Cardiac septum (tissue), 1 donor: ENCODE measurements at places on chromosomes 6 and 20. TPM values are rescaled to one million over a fixed set of nuclear protein-coding genes. Genes with fewer than 3 reads are reported as not detected.

GRCh38 chr6:82227770-82228169 is 19.8 kb downstream of the IBTK start:
- no peak for DNase-seq

Gene ABHD16B
- not detected for total RNA-seq

- no peak for DNase-seq
These were observed 386.6 kb downstream of the NKAIN2 start for GRCh38 chr6:124190256-124190655.

Gene ZKSCAN4
- 2.4 TPM for total RNA-seq

GRCh38 chr6:127191716-127192115 is 73.2 kb downstream of the RSPO3 start:
- no peak for DNase-seq

DNA sequence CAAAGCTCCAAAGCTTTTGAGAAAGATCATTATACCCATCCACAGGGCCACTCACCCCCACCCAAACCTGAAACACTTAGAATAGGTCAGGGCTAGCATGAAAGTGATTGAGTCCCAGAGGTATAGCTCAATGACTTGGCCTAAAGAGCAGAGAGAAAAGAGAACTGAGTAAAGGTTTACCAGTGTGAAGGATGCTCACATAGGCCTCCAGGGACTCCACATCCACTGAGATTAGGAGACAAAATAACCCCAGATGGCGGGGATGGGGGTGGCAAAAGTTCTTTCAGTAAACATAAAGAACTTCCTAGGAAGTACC is 12.2 kb downstream of the SAYSD1 start:
- no peak for DNase-seq

- DNase-seq = no peak
These were observed 850.5 kb upstream of the MAP3K7 start for GRCh38 chr6:91437315-91437729.

DNA sequence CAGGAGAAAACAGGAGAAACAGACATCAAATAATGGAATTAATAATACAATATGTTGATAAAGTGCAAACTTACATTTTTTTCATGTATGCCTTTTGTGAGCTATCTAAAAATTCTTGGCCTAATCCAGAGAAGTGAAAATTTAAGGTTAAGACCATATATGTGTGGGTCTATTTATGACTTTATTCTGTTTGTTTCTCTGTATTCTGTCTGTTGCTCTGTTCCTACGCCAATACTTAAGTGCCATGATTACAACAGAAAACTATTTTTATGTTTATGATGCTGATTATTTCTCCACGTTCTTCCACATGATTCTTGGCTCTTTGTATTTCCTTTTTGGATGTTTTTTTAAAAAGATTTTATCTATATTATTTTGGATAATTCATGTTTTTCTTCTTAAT is 109.6 kb upstream of the MAP3K4 start:
- no peak for DNase-seq

Gene TNFRSF6B
- not detected for total RNA-seq

DNA sequence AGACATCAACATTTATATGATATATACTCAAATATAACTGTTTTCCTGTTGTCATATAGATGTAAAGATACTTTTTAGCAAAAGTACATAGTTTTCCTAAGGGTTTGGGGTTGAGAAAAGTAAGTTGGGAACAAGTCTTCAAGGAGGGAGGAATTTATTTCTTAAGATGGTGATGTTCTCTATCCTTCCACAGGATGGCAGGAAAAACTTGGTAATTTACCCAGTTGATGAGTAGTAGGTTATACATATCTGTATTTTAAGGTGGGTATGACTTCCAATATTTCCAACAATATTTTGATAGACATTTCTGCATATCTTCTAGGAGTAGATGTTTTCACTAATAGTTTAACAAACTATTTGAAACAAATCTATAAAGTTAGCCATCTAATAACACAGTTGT is 254.4 kb downstream of the RIMS1 start:
- DNase-seq = no peak

- DNase-seq = no peak
These were observed 120.8 kb upstream of the BCLAF1 start for GRCh38 chr6:136410201-136411024.

DNA sequence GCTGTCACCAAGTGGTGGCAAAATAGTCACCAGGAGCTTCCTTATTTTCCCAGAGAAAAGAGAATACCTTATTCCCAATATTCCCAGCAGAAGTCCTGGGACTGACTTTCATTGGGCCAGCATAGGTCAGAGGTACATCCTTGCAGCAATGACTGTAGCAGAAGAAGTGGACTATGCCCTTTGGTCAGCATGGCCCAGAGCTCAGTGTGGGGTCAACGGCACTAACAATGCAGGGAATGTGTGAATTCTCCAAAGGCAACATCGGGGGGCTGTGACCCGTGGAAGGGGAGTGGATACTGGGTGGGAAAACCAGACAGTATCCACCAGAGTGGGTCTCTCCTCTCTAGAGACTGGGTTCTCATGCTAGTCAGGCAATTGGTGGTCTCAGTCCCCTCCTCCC is 15.6 kb upstream of the LBP start:
- DNase-seq = no peak

- DNase-seq = no peak
These were observed 19.8 kb downstream of the LAMA4 start for GRCh38 chr6:112234601-112235000.

GRCh38 chr6:2793534-2794151 is 28.4 kb downstream of the WRNIP1 start:
- no peak for DNase-seq

DNA sequence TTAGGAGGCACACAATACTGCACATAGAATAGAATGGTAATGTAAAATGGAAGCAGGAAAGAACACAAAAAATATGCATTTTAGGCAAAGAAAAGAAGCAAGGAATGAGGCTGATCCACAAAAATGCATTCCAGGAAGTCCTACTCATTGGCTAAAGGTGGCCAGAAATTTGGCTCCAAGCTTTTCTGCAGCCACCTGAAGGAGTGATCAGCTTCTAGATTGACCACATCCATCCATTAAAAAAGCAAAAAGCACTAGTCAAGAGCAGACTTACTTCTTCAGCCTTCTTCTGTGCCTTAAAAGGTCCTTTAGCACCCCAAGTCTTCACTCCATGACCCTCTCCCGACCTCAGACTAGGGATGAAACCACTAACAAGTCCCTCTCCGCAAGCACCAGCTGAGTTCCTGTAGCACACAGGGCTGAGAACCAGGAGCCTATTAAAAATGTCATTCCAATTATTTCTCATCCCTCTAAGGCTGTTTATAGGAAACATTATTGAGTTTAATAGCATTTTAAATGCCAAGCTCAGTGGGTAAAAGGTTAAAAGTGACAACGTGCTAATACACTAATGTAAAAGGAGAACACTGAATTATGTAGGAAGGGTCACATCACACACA is 36.5 kb downstream of the TRAM2 start:
- DNase-seq = no peak

GRCh38 chr6:25714765-25715164 is 39.8 kb upstream of the SLC17A4 start:
- DNase-seq = no peak

DNA sequence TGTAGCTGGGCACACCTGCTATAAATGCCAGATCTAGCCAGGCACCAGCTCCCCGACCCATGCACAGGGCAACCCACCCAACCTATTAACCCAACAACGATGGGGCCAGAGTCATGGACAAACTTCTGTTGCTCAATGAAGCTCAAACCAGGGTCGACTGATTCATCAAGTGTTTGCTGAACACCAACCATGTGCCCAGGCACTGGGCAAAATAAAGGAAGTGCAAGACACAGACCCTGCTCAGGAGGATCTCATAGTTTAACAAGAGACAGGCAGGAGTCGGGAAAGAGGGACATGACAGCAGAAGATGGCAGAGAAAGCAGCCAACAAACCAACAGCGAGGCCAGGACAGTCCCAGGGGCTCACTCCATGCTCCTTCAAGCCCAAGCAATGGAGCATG is 18.8 kb downstream of the KCNK5 start:
- DNase-seq = no peak

- no peak for DNase-seq
These were observed 1.9 kb upstream of the FUCA2 start for GRCh38 chr6:143513410-143513809.

Gene TRIM10
- total RNA-seq = 0.08 TPM

DNA sequence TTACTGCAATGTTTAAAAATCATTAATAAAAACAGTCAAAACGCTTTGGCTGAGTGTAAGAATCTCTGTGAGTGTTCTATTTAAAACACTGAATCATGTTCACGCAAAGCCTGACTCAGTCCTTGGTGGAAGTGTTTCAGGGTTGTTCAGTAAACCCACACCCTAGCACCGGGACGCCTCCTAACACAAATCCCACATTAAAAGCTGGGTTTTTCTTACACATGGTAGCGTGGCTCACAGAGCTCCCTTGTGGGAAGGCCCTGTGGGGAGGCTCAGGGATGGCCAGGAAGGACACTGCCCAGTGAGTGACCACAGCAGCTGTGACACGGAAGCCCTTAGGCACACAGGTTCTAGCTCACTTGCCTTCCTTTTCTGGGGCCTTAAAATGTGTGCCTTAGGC is 80.2 kb downstream of the GMPR start:
- DNase-seq = no peak

DNA sequence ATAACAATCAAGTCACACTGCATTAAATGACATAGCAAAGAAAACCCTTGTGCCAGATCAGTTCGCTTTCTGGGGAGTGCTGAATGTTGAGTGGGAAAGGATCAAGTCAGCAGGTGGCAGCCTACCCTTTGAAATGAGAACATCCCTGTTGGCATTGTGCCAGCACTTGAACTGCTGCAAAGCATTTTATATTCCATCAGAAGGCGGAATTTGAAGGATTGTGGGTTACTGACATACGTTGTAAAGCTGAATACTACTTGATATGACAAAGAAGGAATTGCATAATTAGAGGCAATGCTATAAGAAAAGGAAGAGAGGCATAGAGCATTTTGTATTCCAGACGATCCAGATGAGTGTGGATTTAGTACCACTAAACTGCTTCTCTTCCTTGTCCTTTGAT is 26.5 kb downstream of the BCKDHB start:
- no peak for DNase-seq

Gene TRIM31
- not detected for total RNA-seq

Gene SLC23A2
- total RNA-seq = 10.0 TPM

Gene BANF2
- total RNA-seq = not detected

DNA sequence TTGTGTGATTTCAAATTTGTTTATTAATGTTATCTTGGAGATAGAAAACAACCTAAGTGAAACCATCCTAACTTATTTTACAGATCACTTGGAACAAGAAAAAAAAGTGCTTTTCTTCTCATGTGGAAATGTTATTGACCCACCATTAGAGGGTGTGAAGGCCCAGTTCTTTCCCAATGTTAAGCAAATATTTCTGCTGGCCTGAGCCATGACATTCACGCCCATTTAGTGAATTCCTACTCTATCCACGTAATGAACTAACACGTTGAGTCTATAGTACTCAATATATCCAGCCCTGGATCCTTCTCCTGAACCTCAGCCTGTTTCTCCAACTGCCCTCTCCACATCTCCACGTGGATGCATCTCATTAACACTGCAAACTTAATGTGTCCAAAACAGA is 180.6 kb upstream of the ZFP64 start:
- DNase-seq = no peak

Gene RBBP8NL
- total RNA-seq = not detected

DNA sequence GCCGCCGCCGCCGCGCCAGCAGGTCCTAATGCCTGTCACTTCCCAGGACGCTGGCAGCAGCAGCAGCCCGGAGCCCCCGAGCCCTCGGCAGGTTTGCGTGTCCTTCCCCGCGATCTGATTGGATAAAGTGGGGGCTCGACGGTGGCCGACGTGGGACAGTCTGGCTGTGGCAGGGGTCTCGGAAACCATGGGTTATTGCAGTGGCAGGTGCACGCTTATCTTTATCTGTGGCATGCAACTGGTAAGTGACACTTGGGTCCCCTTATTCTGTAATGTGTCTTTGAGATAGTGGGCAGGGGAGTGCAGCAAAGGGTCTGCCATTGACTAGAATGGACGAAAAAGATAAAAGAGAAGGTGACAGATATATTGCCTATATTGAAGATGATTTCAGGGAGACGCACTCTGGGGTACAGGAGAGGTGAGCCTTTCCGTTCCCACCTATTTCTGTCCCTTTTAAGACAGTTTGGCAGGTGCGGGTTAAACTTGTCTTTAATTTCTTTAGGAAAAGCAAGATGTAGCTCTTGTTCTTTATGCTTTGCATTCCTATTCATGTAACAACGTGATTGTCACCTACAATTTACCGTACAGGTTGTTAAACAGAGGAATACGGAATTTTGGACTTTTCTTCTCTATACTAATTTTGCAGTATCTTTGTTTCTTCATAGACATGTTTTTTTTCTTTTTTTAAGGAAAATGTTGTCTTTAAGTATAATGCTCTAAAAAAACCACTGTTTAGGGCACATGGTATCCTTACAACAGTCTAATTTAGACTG is 535 bp downstream of the NKAIN2 start:
- DNase-seq = no peak

- no peak for DNase-seq
These were observed 63.3 kb upstream of the PTGIS start for GRCh38 chr20:49631061-49631716.

GRCh38 chr6:136566851-136567250 is 16.6 kb upstream of the MAP7 start:
- no peak for DNase-seq

DNA sequence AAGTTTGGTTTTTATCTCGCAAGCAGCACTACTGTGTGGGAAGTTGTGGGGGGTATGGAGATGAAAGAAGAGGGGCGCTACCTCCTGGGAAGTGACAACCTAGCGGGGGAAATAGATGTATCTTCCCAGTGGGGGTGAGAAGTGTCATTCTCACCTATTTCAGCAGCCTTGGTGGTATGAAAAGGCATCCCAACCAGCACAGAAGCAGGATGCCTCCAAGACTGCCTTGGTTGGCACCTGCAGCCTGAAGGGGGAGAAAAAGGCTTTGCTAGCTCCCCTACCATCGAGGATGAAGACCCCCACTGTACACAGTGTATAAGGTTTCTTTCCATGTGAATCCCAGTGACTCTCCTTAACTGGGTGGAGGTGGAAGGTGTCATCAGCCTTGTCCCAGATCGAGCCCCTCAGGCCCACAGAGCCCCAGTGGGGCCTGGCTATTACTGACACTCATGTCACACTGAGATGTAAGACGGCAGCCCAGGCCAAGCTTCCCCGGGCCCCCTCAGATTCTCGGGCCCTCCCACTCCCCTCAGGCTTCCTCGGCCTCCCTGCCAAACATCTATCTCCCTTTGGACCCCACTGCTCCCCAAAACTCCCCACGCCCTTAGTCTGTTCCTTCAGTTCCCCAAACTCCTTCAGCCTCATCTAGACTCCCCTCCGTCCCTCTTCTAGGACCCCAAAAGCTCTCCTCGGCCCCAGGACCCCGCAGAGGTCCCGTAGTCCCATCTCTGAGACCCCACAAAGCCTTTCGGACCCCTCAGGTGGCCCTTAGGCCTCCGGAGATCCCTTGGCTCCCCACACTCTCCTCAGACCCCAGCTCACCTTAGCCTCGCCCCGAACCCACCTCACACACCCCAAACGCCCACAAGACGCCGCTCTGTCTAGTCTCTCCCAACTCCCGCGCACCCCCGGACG is 688 bp downstream of the COMMD7 start:
- no peak for DNase-seq

Gene NAA20
- 63.4 TPM for total RNA-seq
